ENCODE measurements at places on chromosomes 4 and X.
A peak's percentile ranks its signal among the peaks of the same experiment; 100 is the strongest.

GRCh38 chr4:3522326-3522640, 9.9 kb downstream of the LRPAP1 start:
- DNase-seq = no peak

GRCh38 chr4:122045533-122045932, 93.7 kb upstream of the TRPC3 start:
- no peak for DNase-seq

- no peak for DNase-seq
Measured at GRCh38 chr4:38710053-38710452, 46.1 kb downstream of the KLF3 start.

GRCh38 chr4:156052116-156052515, 98.5 kb upstream of the CTSO start:
- no peak for DNase-seq

- no peak for DNase-seq
Measured at GRCh38 chr4:123744664-123745290, 348.2 kb downstream of the SPRY1 start.

DNA sequence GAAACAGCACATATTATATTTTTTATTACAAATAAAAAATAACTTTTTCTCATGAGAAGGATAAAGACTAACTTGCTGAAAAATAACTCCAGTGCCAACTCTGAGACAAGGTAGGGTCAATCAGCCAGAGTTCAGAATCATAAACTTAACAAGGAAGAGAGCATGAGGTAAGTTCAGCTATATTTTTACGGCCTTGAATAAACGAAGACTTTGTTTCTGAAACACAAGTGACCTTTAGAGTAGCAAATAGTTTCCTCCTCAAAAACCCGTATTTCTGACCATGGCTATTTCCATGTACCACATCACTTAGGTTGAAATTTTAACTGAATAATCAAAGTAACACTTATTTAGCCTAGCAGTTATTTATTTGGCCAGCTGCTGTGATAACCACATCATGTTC, 45.5 kb downstream of the PRDM5 start:
- no peak for DNase-seq

- DNase-seq = peak; percentile 69
Measured at GRCh38 chr4:4838051-4838935, 21.2 kb upstream of the MSX1 start.

DNA sequence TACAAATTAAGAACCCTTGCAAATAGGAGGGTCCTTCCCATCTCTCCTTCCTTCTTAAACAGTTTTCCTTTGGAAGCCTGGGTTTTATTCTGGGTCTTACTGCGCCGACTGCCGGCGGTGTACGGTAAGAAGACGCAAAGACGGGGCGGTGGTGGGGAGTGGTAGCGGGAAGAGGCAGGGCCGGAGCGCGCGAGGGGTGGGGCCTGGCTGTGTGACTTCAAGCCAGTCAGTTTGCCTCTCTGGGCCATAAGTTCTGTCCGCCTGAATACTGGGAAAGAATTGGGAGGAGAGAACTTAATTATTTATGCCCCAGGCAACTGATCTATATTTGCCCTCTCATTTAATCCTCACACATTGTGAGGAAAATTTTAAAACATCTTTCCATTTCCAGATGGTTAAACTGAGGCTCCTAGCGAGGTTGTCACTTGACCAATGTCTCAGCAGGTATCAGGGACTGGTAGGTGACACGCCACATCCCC, 726 bp upstream of the KANTR start:
- DNase-seq = peak; percentile 27

- no peak for DNase-seq
Measured at GRCh38 chrX:114584375-114584943, 573 bp downstream of the HTR2C start.

DNA sequence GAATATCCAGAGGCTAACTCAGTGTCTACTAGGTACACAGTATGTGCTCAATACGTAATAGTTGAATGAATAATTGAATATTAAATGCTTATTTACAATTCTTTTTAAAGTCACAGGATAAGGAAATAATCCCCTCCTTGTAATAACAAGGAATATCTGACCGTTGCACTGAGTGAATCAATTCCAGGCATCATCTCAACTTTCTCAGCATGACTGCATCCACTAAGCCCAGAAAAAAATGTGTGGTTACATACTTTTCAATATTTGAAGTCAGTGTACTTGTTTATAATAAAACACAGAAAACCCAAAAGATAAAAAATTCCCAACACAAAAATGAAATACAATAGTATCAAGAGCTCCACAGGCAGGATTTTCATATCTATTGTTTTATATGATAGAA, 105.4 kb downstream of the TMEM144 start:
- DNase-seq = no peak

GRCh38 chr4:150367326-150367725, 214.6 kb upstream of the MAB21L2 start:
- no peak for DNase-seq

GRCh38 chrX:130869239-130869638, 33.8 kb downstream of the ENOX2 start:
- DNase-seq = no peak

DNA sequence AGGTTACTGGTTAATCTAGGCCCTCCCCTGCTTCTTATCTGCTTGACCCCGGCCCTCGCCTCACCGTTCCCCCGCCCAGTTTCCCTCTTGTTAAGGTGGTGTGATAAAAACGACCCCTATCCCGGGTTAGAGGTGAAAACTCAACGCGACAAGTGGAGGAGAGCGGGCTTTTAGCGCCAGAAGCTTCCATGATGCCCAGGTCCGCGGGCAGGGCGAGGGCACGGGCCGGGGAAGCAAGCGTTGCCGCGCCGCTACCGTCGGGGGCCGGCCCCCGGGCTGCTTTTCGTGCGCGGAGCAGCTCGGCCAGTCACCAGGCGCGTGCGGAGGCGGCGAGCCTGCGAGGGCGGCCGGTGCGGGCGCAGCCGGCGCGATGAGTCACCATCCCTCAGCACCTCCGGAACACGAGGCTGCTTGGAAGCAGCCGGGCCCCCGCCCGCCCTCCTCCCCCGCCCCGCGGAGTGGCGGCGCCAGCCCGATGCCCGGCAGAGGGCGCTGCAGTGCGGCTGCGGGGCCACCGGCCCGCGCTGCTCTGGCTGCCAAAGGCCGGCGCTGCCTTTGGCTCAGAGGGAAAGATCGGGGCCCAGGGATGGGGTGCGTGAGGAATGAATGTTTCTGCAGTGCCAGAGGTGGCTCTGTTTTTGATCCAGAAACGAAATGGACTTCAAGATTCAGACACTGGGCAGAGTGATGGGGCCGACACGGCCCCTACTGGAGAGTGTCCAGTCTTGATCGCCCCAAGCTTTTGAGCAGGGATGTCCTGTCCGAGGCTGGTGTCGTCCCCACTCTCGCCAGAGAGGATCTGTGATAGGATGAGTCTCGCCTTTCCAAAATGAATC, 107.8 kb downstream of the NHSL2 start:
- DNase-seq = no peak

- no peak for DNase-seq
Measured at GRCh38 chr4:78288327-78288726, 231.2 kb downstream of the FRAS1 start.

GRCh38 chrX:118825227-118825626, 1.6 kb downstream of the ZCCHC12 start:
- DNase-seq = no peak
